ENCODE measurements at places on chromosomes 1 and 21.

DNA sequence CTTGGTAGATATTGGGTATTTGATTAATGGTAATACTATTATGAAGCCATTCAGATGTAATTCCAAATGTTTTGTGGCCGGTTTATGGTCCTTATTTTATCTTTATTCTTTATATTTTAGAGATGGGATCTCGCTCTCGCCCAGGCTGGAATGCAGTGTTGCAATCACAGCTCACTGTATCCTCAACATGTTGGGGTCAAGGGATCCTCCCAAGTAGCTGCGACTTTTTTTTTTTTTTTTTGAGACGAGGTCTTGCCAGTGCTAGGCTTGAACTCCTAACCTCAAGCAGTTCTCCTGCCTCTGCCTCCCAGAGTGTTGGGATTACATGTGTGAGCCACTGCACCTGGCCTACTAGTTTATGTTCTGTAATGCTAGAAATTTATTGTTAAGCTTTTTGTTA is 4.7 kb downstream of the DDI2 start:
- DNase-seq = no peak

DNA sequence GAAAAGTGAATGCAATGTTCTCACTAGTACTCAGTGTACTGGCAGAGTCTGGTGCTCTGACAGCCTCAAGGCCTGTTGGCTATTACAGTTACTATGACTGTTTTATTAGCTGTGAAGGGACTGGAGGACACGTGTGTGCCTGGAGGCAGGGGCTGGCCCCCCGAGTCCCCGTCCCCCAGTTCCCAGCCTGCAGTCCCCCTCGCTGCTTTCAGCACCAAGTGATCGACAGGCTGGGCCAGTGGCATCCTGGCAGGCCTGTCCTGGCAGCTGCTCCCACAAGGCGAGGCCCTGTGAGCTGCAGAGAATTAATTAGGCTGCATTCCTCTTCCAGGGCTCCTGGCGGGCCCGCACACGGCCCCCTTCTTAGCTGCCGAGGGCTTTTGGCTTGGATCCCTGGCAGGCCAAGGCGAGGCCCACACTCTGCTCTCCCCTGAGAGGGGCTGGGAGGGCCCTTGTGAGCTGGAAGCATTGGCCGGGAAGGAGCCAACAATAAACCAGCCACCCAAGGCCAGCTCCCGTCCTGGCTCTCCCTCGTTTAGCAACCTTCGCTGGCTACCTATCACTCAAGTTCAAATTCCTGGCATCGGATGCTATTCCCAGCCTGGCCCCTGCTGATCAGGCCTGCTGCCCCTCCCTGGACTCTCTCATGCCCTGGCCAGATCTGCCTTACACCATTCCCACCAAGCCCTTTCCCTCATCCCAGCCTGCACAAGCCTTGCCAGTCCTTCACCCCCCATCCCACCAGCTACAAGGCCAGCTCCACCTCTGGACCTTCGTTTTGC is 9.8 kb downstream of the EDN2 start:
- DNase-seq = no peak

DNA sequence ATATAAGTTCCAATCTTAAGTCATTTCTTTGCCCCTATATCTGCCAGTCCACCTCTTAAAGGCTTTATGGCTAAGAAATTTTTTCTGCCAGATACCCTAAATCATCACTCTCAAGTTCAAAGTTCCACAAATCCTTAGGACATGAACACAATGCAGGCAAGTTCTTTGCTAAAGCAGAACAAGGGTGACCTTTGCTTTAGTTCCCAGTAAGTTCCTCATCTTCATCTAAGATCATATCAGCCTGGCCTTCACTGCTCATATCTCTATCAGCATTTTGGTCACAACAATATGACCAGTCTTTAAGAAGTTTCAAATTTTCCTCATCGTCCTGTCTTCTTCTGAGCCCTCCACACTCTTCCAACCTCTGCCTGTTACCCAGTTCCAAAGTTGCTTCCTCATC is 402.2 kb upstream of the RUNX1 start:
- no peak for DNase-seq

DNA sequence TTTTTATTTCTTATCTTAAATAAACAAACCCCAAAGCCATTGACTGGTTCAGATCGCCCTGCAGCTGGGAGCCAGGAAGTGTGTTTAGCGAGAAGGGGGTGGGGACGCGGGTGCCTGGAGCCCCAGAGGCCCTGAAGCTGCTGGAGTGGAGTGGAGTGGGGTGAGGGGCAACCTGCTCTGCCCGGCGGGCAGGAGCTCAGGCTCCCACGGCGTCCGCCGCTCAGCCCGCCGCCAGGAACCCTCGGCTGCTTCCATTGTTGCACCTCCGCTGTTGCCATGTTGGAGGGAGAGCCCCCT is 673 bp downstream of the PIK3C2B start:
- DNase-seq = no peak

DNA sequence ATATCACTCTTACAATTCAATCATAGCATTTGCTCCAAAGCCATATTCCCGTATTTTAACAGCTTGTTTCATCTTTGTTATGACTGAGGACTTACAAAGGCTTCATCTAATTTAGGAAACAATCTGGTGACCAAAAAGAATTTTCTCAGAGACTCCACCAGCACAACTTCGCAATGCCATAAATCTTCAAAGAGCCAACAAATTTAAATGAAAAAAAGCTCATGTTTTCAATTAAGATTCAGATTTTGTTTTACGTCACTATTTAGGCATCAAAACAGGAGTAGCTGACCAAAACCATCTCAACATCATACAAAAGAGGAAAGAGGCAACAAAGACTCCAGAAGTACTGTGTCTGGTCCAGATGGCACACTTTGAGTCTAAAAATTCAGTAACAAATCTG is 373.3 kb downstream of the TTLL7 start:
- DNase-seq = no peak
